SIG-M5 (cell line): ENCODE measurements at places on chromosomes 4 and X.

DNA sequence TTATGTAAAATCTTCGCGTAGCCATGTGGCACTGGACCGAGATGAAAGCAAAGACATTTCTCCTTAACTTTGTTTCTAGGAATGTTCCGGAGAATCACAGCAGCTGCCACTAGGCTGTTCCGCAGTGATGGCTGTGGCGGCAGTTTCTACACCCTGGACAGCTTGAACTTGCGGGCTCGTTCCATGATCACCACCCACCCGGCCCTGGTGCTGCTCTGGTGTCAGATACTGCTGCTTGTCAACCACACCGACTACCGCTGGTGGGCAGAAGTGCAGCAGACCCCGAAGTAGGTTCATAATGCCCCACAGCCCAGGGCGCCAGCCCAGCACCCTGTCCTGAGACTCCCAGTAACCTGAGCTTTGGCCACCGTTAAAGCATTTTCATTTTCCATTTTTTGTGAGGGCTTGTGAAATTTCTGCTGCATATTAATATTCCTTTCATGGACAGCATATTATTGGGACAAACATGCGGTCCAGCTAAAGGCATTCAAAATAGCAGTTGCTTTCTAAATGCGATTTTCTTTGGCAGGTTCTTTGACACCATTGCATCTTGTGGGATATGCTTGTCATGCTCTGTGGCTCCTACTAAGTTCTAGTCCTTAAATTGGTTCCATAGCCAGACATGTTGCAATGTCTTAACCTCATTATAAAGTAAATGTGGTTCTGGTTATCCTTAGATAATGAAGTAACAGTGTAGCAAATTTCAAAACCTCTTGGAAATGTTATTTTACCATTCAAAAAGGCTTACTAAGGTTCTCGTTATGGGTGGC lies 49.1 kb upstream of the MSANTD1 start:
- DNase-seq = no peak

DNA sequence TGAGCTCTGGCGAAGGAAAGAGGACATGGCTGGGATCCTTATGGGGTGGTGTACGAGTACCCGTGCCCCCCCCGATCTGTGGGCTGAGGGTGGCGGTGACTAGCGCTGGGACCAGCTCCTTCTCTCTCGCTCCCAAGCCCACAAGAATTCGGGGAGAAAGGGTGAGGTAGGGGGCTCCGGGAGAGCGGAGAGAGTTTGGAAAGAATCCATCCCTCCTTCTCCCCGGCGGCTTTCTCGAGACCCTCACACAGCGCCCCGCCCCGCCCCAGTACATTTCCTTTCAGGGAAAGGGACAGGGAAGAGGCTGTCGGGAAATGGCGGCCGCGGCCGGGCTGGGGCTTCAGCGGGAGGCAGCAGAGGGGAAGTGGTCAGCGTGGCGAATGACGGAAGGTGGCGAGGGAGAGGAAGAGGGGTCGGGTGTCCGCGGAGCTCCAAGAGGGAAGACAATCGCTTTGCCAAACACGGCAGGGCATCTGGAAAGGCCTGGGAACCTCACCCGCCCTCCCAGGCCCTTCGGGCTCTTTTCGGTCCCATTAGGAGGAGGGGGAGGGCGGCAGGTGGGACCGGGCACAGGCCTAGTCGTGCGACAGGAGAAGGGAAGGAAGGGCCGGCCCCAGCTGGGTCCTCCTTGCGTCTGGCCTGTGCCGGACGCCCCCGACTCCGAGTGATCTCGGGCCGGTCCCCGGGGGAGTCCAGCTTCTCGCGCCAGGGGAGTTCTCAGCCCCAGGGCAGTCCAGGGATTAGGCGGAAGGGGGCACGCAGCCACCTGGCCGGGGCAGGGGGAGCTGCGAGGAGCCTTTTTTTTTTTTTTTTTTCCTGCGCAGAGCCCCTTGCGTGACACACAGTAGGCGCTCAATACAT lies 10.2 kb downstream of the HNRNPH2 start:
- DNase-seq = no peak

DNA sequence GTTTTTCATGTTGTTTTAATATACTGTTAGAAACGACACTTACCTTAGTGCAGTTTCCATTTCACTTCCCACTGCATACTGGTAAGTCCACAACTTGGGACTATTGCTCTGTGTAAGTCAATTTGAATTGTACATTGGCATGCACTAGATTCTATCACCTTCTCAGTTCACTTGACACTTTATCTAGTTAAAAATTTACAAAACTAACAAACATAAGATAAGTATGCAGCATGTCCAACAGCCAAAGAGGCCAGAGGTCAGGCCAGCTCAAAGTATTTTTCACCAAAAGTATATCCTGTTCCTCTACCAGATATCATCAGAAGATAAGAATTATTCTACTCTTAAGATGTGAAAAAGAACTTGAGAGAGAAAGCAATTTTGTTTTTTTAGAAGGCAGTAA lies 75.9 kb downstream of the QRFPR start:
- DNase-seq = no peak

DNA sequence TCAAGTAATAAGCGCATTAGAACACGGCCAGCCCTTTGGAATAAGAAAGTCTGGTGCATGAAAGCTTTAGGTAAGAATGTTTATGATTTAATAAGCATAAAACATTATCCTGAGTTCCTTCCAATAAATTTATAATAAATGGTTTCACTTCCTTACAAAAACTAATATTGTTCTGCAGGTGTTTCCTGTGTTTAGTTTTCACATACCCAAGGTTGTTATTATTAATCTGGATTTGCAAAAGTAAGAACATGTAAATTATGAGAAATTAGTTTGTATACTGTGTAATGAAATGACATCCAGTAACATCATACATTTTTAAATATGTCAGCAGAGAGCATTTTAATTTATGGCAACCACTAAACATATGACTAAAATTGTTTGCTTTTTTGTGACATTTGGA lies 72.1 kb downstream of the BANK1 start:
- DNase-seq = no peak

GRCh38 chr4:14621731-14622463 lies 380.4 kb upstream of the CPEB2 start:
- no peak for DNase-seq

DNA sequence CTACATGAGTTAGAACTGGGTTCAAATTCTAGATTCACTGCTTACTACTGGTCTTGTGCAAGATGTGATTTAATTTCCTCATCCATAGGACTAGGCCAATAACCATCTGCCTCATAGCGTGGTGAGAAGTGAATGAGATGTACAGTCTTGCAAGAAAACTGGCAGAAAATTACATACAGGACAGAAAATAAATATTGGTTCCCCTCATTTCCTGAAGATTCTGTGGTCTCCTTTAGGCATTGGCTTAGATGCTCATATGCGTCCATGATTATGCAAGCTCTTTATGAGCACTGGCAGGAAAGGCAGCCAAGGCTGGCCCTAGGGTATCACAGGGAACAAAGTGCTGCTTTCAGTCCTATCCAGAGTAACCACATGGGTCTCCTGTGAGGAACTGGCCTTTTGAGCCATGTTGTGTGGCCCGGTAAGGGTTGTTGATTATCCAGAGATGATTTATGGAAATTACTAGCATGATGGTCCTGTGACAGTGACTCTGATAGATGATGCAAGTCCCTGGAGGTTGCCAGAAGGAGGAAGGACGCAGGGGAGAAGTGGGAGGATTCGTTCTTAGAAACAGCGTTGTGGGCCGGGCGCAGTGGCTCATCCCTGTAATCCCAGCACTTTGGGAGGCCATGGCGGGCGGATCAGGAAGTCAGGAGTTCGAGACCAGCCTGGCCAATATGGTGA lies 9.9 kb upstream of the MOB1B start:
- peak; percentile 69 for DNase-seq

DNA sequence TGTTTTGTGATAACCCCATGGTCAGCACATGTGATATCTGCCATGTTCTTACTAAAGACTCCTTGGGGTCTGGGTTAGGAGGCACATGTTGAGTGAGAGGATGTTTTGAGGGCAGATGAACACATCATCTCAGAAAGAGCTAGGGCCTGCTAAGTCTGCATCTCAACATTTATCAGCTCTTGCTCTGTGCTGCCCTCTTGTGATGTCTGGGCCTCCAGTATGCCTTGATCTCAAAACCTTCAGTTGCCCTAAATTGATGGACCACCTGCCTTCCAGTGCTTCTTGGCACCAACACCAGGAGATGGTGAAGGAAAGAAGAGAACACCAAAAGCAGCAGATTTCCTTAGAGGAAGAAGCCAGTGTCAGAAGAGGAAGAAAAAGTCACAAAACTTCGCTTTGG lies 22.5 kb downstream of the MID1 start:
- DNase-seq = no peak

- no peak for DNase-seq
Measured at GRCh38 chrX:107708762-107709161, 66.8 kb downstream of the TSC22D3 start.

- DNase-seq = no peak
Measured at GRCh38 chrX:24475480-24475879, 10.4 kb downstream of the PDK3 start.

DNA sequence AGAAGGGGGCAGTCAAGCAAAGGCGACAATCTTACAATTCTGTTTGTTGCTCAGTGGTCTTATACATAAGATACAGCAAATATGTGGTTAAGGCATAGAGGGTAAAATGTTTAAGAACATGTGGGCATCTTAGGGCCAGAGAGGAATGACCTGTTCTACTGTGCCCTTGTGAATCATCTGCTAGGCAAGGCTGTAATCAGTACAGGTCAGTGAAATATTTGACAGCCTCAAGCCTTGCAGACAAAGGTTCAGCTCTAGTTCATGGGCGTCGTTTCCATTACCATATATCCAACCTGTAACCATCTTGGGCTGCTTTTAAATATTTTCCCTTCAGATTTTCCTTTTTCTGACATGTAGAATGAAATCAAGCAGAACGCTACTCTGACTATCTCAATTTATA lies 37.3 kb downstream of the AGA start:
- no peak for DNase-seq

- no peak for DNase-seq
Measured at GRCh38 chrX:15849555-15849954, 5.1 kb downstream of the AP1S2 start.

GRCh38 chr4:38821739-38822138 lies 17.1 kb upstream of the TLR1 start:
- no peak for DNase-seq

DNA sequence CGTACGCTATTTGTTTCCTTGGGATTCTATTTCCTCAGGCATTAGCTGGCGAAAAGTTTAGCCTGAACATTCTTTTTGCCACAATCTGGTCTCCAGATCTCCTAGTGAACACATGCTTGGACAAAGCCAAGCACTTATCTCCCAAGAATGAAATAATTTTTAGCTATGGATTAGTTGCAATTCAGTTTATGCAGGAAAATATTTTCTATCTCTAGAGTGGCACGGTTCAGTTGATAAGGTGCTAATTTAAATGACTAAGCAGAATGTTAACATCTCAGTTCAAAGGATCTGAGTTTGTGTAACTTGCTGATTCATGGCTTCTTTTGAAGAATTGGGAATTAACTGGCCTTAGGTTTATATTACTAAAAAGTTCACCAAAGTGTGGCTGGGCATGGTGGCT lies 58.1 kb upstream of the JADE1 start:
- no peak for DNase-seq
